ENCODE measurements at places on chromosomes 4 and X.
A peak's percentile ranks its signal among the peaks of the same experiment; 100 is the strongest.

GRCh38 chr4:139651282-139652194 is 14.1 kb upstream of the MGST2 start:
- peak; percentile 74 for DNase-seq

GRCh38 chrX:46912603-46913491 is 626 bp downstream of the JADE3 start:
- DNase-seq, result peak; percentile 53

GRCh38 chrX:102808336-102808735 is 87.8 kb downstream of the GPRASP3 start:
- peak; percentile 68 for DNase-seq

GRCh38 chr4:124903995-124904722 is 191.6 kb upstream of the ANKRD50 start:
- peak; percentile 70 for DNase-seq

DNA sequence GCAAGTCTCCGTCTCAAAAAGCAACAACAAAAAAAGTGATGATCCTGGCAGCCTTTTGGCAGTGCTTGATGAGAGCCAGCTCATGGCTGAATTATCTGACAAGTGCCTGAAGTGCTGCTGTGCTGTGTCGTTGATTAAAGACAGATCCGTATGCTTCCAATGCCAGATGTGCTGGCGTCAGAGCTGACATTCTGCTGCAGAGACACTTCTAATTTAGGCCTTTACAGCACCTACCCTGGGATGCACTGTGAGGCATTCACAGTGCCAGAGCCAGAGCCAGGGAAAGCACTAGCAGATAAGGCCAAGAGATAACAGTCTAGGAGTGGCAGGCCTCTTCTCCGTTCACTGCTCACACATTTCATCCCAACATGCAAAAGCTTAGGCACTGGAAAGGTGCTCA is 995.5 kb downstream of the RAB28 start:
- DNase-seq, result no peak

- DNase-seq, result peak; percentile 99
Measured at GRCh38 chr4:38752941-38753806, 29.6 kb downstream of the TLR10 start.

DNA sequence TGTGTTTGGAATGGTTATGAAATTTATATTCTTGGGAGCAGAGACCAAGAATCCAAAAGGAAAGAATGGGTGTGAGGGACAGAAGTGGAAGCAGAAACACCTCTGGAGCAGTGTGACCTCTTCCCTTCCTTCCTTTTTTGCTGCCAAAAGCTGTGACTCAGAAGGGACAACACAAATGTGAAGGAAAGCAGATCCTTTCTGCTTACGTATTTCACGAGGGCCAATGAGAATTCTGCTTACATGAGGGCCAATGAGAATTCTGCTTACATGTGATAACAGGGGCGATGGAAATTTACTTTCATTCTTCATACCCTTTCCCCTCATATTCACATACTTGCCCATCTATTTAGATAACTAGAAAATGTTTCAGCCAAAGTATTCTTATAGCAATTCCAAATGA is 404.6 kb downstream of the PRDM5 start:
- DNase-seq, result peak; percentile 55

DNA sequence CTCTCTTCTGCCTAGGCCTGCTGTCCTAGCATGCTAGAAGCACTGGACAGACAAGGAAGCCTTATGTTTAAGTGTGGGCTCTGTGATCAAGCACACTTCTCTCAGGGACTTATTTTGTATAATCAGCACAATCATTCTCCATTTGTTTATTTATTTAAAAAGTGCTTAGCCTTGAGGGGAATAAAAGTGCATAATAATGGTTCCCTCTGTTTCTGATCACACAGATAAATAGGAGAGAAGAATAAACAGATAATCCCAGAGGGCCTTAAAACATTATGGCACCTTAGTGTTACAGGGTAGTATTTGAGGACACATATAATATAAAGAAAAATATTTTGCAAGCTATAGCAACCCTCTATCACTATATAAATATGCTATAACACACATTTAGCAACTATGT is 146.5 kb downstream of the UNC5C start:
- DNase-seq, result no peak

GRCh38 chr4:8765631-8766590 is 105.7 kb downstream of the HMX1 start:
- no peak for DNase-seq

DNA sequence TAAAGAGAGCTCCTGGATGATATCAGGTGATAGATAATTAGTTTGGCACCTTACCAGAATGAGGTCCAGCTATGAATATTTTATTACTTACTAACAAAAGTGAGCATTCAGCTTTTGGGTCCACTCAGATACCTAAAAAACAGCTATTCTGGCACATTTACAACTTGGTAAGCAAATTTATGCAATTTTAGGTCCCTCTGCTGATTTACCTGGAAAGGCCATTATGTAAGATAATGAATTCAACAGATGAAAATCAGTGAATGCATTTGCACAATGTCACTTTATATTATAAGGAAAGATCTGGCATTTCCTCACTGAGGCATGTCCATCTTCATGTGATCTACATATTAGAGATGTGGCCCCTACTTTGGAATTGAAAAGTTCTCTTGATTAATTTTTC is 517.0 kb downstream of the SPRY1 start:
- no peak for DNase-seq

- DNase-seq, result peak; percentile 18
Measured at GRCh38 chrX:39112143-39112542, 310.9 kb downstream of the MID1IP1 start.

DNA sequence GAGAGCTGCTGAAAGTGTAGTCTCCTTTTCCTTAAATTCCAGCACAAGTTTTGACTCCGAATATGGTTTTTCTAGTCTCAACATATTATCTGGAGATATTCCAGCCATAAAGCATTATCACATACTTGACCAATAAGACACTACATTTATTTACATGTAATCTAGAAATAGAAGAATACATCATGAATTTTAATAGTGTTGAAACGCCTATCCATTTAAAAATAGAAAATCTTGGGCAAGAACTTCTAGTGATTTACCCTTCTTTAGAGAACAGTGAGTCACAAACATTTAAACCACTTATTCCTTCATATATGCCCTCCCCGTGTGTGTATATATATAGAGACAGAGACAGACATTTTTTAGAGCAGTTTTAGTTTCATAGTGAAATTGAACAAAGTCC is 161.5 kb downstream of the SOWAHB start:
- DNase-seq, result peak; percentile 95

GRCh38 chr4:2933566-2934076 is 29.6 kb downstream of the NOP14 start:
- DNase-seq, result no peak

DNA sequence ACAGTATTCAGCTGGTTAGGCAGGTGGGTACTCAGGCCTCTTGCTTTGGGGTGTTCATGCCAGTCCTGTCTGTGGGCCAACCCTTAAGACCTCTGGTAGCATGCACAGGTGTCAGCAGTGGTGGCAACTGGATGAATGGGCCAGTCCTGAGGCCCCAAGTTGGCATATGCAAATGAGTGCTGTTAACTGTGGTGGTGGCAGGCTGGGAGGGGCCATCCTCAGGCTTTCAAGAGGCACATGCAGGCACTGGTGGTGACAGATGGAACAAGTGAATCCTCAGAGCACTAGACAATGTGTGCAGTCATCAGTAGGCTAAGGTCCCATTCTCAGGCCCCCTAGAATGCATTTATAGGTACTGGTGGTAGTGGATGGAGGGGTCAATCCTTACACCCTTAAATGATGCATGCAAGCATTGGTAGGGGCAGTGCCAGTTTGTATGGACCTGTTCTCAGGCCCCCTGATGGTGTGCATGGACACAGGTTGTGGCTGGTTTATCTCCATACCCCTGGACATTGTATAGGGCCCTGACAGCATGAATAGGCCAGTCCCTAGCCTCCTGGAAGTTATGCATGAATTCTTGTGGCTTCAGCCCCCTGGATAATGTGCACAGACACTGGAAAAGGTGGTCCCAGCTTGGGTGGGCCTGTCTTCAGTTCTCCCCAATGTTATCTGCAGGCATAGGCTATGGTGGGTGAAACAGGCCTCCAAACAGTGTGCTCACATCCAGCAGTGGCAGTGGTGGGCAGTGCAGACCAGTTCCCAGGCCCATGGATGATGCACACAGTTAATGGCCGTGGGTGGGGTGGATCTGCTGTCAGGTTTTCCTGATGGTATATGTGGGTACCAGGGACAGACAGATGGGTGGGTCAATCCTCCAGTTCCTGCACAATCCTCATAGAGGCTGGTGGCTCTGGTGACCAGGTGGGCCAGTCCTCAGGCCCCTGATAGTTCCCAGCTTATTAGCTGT is 24.7 kb downstream of the TECRL start:
- DNase-seq, result no peak

GRCh38 chr4:156303708-156304107 is 350.0 kb upstream of the CTSO start:
- no peak for DNase-seq

DNA sequence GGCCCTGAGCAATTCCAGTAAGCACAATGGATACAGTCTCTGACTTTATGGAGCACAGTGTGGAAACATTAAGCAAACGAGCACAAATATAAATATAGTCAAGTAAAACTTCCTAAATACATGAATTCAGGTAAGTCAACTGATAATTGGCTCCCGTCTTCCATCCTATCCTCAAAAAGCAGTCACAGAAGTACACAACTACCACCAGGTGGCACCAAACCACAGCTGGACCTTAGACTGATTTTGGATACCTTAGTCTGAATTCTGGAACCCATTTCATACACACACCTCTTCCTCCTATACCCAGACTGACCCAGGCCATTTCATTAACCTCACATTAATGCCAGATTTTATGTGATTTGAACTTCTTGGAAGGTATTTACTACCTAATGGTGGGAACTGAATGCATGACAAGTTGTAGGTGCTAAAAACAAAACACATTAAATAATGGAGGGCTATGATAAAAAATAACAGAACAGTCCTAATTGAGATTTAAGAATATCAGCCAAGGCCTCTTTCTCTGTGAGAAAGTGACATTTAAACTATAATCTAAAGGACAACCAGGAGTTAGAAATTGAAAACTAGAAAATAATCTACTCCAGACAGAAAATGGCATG is 77.5 kb downstream of the ELF2 start:
- DNase-seq, result peak; percentile 78

DNA sequence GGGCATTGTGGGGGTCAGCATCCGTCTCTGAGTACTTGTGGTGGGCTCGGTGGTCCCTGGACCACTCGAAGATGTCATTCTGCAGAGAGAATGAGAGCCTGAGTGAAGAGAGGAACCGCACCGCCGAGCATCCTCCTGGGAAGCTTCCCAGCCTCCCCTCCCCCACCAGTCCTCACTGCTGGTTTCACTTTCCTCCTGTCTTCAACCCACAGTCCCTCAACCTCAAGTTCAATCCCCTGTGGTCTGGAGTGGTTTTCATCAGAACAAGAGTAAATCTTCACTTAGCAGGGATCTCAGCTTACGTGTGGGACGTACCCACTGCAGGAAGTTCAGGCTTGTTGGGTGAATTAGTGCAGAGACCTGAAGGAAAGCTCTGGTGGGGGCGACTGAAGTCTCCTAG is 117.8 kb downstream of the SCD5 start:
- no peak for DNase-seq
